GM04504 (cell line): ENCODE measurements at places on chromosomes 4 and X.

- no peak for DNase-seq
Measured at GRCh38 chr4:16225167-16225862, 956 bp downstream of the TAPT1 start.

DNA sequence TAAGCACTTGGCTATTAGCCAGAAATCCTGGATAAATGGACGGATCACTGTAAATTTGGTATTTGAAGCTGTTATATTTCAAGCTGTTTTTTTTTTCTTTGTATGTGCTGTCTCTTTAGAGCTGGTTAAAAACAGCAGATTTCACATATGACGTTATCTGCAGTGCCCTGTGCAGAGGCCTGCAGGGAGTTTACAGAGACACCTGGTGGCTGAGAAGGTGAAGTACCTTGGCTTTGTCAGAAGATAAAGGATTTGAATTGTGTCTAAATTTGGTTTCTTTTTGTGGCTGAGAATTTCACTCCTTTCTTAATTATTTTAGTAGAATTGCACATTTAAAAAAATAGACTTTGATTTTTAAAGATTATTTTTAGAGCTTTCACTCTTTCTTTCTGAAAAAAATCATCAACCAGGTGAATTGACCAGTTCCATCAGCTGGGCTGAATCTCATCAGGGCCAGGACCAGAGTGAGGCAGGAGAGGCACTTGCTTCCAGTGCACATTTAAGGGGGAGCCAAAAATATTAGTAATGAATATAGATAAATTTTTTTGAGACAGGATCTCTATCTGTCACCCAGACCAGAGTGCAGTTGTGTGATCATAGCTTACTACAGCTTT lies 9.6 kb upstream of the CHRNA9 start:
- DNase-seq: no peak

GRCh38 chrX:138886769-138887168 lies 175.3 kb upstream of the FGF13 start:
- no peak for DNase-seq

- no peak for DNase-seq
Measured at GRCh38 chr4:57989430-57989829, 879.2 kb upstream of the IGFBP7 start.

- no peak for DNase-seq
Measured at GRCh38 chr4:46856333-46856732, 52.7 kb downstream of the COX7B2 start.

- no peak for DNase-seq
Measured at GRCh38 chr4:188778905-188779304, 639.7 kb downstream of the TRIML1 start.

GRCh38 chr4:86594559-86595425 lies 677 bp downstream of the PTPN13 start:
- peak; percentile 87 for DNase-seq

GRCh38 chrX:101080326-101081124 lies 1.8 kb downstream of the TMEM35A start:
- no peak for DNase-seq

DNA sequence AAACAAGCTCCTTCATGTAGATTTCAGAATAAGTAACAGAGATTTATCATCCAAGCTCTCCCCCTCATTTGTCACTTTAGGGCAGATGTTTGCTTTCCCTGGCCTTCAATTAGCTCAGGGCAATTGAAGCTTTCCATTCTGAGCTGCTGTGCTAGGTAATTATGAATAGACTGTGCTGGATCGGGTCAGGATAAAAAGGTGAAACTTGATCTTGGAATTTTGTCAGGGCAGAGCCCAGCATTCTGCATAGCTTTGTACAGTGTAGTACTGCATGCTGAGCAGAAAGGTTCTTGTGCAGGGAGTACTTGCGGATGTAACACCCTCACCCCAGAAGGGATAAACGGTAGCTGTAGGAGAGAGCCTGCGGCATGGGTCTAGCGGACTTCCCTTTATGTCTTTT lies 64.0 kb upstream of the CLDN34 start:
- no peak for DNase-seq

DNA sequence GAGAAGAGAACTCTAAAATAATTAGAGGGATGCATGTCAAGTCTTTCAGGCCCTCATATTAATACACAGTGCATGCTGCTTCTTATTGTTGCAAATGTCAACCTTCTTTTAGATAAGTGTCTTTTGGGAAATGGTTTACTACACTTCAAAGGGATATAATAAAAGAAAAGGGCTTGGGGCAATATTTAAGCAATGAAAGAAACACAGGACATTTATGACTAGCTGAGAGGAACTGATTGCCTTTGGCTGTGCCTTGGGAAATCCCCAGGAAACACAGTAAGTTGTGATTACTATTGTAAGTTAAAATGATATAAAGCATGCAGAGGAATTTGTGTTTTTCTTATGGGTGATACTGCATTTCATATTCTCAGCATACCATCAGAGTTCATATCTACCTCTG lies 1036.2 kb upstream of the GRID2 start:
- DNase-seq: no peak

- DNase-seq: no peak
Measured at GRCh38 chrX:107451731-107452130, 2.3 kb downstream of the FRMPD3 start.

GRCh38 chr4:26713563-26714151 lies 129.8 kb downstream of the TBC1D19 start:
- DNase-seq: no peak

- no peak for DNase-seq
Measured at GRCh38 chr4:121842862-121843261, 19.2 kb upstream of the CCNA2 start.

- DNase-seq: no peak
Measured at GRCh38 chr4:19438233-19438632, 813.5 kb upstream of the SLIT2 start.

- no peak for DNase-seq
Measured at GRCh38 chrX:72314881-72315280, 9.2 kb upstream of the CITED1 start.

GRCh38 chr4:116638592-116638991 lies 446.8 kb downstream of the TRAM1L1 start:
- DNase-seq: no peak

GRCh38 chr4:73864961-73865360 lies 4.2 kb upstream of the CXCL1 start:
- DNase-seq: no peak

- DNase-seq: no peak
Measured at GRCh38 chr4:109128589-109128988, 173.9 kb downstream of the COL25A1 start.

DNA sequence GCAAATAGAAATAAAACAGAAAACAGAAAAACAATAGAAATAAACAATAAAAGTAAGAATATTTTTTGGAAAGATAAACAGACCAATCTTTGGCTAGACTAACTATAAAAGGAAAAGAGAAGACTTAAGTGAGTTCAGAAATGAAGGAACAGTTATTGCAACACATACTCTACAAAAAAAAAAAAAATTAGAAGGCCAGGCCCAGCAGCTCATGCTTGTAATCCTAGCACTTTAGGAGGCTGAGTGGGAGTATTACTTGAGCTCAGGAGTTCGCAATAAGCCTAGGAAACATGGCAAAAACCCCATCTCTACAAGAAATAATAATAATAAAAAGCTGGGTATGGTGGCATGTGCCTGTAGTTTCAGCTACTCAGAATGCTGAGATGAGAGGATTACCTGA lies 336.7 kb downstream of the DTHD1 start:
- DNase-seq: no peak

GRCh38 chrX:74085642-74086236 lies 218.2 kb upstream of the ZCCHC13 start:
- no peak for DNase-seq

DNA sequence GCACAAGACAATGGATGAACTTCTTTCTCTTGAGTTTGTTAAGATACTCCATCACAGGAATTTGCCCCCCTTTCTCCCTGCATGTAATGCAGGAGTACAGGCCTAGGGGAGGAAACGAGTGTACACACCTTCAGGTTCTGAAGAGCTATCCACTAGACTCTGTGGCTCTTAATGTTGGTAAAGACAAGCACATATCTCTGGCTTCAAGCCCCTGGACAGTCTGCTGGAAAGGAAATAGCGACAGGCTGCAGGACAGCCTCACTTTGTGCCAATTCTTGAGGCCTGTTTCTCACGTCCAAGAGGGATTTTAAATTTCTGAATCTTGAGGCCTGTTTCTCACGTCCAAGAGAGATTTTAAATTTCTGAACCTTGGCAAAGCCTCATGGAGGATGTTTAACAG lies 87.1 kb downstream of the RLIM start:
- DNase-seq: no peak

DNA sequence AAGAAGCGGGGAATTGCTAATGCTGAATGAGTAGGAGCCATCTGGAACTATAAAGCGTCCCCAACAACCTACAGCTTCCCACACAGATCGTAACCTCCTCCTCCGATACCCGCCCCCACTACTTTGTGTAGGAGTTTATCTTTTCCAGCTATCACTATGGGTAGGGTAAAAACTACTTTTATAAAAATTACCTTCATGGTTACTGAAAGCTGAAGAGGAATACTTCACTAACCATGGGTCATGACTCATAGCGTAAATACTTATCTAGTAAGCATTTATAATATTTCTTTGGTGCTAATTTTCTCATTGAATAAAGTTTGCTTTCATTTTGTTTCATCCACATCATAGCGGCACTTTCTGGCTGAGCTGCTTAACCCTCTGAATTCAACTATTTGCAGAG lies 79.4 kb upstream of the TNIP3 start:
- no peak for DNase-seq
